Tibial artery (tissue), 4 donors: ENCODE measurements at places on chromosomes 16 and 17.

DNA sequence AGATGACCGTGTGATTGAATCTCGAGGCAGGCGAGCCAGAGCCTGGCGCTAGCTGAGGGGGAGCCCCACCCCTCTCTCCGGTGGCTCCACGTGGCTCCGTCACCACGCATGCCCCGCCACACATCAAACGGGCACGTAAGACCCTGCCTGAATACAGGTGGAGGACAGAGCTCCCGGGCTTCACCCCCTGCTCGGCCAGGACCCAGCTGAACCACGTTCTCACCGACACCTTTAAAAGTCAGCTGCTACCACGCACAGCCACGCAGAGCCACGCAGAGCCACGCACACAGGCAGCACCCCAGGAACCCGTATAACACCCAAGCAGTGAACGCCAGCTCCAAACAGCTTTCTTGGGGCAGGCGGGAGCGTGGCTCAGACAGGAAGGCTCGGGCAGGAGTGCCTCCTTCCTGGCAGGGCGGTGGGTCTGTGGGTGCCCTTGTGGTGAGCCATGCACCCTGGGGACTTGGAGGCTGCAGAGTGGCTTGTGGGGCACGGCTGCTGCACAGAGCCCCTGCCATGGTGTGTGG, 4.4 kb downstream of the TMEM204 start:
- no peaks in the 10 kb centered on the region for H3K4me1 ChIP-seq
- H3K27me3 ChIP-seq: no peaks in the 10 kb centered on the region
- H3K36me3 ChIP-seq: peaks cover 49% of the 10 kb centered on the region
- no peak overlapping the region for H3K4me3 ChIP-seq

DNA sequence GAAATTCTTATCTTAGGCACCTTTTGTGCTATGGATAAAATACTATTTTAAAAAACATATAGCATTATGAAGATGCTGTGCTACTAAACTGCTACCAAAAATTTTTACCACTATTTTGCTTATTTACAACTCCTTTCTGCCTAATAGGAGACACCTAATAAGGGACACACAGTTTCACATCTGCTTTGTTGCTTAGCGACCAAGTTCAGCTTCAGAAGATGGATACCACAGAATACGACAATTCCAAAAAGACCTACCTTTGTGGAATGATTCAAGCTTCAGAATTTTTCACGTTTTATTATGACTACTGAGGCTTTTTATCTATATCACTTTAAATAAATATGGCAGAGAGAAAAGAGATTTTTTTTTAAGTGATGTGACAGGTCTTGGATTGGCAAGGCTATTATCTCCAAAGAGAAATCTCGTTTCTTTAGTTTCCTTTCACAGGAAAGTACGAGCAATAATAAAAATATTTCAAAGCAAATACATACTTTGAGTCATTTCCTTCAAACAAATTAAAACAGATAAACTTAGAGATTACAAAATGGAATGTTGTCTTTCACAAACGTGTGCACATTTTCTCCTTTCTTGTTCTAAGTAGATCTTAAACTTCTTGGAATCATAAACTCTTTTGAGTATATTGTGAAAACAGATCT, 35.4 kb downstream of the SPAG9 start:
- H3K27ac ChIP-seq: no peak overlapping the region
- no peaks in the 10 kb centered on the region for H3K27me3 ChIP-seq
- no peak overlapping the region for H3K4me3 ChIP-seq
- DNase-seq: no peak
- peaks cover 12% of the 10 kb centered on the region for H3K4me1 ChIP-seq
- H3K36me3 ChIP-seq: no peaks in the 10 kb centered on the region

GRCh38 chr17:1707107-1707506, 3.1 kb downstream of the TLCD2 start:
- H3K27ac ChIP-seq: no peak overlapping the region
- no peaks in the 10 kb centered on the region for H3K27me3 ChIP-seq
- no peak for DNase-seq
- no peak overlapping the region for H3K4me3 ChIP-seq
- H3K4me1 ChIP-seq: no peaks in the 10 kb centered on the region

DNA sequence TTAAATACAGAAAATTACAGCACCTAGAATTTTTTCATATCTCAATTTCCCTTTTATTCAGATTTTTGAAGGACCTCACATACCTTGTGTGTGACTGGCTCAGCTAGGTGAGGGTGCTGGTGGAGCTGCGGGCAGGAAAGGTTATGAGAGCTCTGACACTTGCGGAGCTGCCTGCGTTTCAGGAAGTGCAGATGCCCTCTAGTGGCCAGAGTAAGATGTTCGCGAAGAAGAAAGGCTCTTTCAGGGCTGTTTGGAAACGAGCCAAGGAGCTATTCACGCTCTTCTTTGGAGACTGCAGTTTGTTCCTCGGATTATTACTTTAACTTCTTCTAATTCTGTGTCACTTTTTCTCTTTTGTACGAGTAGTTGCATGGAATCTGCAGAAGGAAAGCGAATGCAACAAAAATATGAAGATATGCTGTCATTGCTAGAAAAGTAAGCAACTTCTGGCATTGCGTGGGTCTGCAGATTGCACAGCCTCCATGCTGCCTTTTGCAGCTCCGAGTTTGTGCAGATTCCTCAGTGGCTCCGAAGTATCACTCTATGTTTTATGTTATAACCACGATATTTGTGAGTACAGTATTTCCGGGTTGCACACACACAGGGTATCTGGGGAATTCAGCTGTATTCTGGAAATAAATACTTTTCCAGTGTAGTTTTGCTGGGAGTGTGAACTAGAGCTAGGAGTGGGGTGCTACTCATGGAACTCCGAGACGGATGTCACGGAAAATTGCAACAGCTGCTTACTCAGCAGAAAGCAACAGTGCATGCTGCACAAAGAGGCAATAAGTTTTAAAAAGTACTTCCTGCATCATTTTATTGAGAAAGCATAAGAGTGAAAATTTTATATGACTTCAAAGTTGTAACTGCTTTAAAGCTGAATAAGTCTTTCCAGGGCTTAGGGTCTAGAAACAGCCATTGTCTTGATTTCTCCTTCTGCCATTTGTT, 46.3 kb downstream of the DNAH9 start:
- H3K4me1 ChIP-seq: no peaks in the 10 kb centered on the region
- no peak overlapping the region for H3K27ac ChIP-seq
- no peaks in the 10 kb centered on the region for H3K36me3 ChIP-seq

DNA sequence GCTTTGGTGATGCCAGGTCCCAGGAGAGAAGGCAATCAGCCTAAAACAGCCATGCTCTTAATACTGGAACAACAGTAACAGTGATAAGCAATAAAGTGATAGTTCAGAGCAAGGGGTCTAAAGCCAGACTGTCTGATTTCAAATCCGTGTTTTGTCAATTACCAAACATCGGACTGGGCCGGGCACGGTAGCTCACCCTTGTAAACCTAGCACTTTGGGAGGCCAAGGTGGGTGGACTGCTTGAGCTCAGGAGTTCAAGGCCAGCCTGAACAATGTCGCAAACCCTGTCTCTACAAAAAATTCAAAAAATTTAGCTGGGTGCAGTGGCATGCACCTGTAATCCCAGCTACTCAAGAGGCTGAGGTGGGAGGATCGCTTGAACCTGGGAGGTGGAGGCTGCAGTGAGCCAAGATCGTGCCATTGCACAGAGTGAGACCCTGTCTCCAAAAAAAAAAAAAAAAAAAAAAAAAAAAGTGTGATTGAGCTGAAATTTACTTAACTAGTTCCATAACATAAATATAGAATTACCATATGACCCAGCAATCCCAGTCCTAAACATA, 5.1 kb downstream of the COPRS start:
- peaks cover 15% of the 10 kb centered on the region for H3K36me3 ChIP-seq
- peaks cover 19% of the 10 kb centered on the region for H3K4me1 ChIP-seq
- H3K4me3 ChIP-seq: no peak overlapping the region
- H3K27ac ChIP-seq: no peak overlapping the region
- no peaks in the 10 kb centered on the region for H3K27me3 ChIP-seq

GRCh38 chr16:66485376-66485775, 58.3 kb downstream of the BEAN1 start:
- no peak for DNase-seq
- H3K36me3 ChIP-seq: no peaks in the 10 kb centered on the region
- H3K27ac ChIP-seq: peak overlapping the region; percentile 81
- H3K4me3 ChIP-seq: no peak overlapping the region
- no peaks in the 10 kb centered on the region for H3K27me3 ChIP-seq

DNA sequence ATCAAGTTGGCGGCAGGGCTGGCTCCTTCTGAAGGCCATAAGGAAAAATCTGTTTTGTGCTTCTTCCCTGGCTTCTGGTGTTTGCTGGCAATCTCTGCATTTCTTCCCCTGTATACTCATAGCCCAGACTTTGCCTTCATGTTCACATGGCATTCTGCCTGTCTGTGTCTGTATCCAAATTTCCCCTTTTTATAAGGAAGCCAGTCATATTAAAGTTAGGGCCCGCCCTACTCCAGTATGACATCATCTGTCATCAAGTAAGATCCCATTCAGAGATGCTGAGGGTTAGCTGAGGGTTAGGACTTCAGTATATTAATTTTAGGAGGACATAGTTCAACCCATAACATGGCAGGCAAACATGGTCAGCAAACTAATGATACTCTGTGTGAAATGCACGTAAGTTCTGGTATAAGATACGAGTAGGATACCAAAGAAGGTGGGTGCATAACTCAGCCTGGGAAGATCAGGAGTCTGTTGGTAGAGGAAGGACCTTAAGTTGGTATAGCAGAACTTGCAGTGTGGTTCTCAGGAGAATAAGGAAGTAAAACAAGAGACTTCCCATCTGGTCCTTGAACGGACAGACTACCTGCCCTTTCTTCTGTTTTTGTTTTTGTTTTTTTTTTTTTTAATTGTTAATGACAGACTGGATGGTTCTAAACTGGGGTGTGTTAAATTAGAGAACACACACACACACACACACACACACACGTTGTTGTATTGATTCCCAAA, 13.9 kb downstream of the MAP2K6 start:
- no peak for DNase-seq
- H3K27me3 ChIP-seq: no peaks in the 10 kb centered on the region
- H3K4me3 ChIP-seq: no peak overlapping the region
- no peak overlapping the region for H3K27ac ChIP-seq
- H3K4me1 ChIP-seq: no peaks in the 10 kb centered on the region

- no peaks in the 10 kb centered on the region for H3K27me3 ChIP-seq
- H3K4me3 ChIP-seq: no peak overlapping the region
- no peaks in the 10 kb centered on the region for H3K4me1 ChIP-seq
- no peaks in the 10 kb centered on the region for H3K36me3 ChIP-seq
Observed at GRCh38 chr16:66256919-66257318, 109.6 kb upstream of the CDH5 start.

DNA sequence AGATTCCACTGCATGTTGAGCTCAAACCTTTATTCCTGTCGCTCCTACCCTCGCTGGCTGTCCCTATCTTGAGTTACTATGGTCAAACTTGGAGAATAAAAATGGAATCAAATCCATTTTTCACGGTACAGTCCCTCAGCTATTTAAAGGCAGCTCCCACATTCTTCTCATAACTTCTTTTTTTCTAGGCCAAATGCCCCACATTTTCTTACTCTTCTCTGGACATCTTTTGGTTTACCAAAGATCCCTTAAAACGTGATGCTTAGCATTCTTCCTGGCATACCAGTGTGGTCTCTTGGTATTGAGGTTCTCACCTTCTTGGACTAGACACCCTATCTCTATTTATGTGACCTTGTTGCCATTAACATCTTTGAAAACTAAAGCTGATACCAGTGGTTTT, 48.3 kb upstream of the MAF start:
- H3K36me3 ChIP-seq: no peaks in the 10 kb centered on the region
- DNase-seq: no peak
- H3K4me1 ChIP-seq: peaks cover 9% of the 10 kb centered on the region
- no peak overlapping the region for H3K27ac ChIP-seq

- no peaks in the 10 kb centered on the region for H3K27me3 ChIP-seq
- no peaks in the 10 kb centered on the region for H3K36me3 ChIP-seq
- peak overlapping the region; percentile 0 for H3K4me3 ChIP-seq
- no peaks in the 10 kb centered on the region for H3K4me1 ChIP-seq
Observed at GRCh38 chr17:49741009-49741691, 22.8 kb downstream of the FAM117A start.
